ENCODE measurements at places on chromosomes 11 and 22.

GRCh38 chr11:10503221-10503620, 37.8 kb downstream of the RNF141 start:
- DNase-seq: no peak

DNA sequence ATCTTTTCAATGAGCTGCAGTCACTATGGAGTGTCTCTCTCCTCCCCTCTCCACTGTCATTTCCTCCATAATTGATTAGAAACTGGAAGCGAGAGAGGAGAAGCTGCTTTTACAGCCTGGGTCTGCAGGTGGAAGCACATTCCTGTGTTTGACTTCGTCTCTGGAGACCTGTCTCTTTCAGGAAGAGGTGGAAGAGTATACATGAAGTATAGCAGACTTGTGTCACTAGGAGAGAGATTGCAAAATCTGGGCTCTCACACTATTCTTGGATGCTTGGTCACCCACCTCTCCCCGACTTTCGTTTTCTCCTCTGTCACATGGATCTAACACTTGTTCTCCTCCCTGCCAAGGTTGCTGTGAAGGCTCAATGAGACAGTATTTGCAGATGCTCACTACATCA, 323.3 kb downstream of the NTM start:
- DNase-seq: peak; percentile 36

GRCh38 chr11:27485930-27486773, 13.6 kb upstream of the LGR4 start:
- DNase-seq: peak; percentile 47

- no peak for DNase-seq
Measured at GRCh38 chr11:75406338-75406777, 7.0 kb downstream of the RPS3 start.

DNA sequence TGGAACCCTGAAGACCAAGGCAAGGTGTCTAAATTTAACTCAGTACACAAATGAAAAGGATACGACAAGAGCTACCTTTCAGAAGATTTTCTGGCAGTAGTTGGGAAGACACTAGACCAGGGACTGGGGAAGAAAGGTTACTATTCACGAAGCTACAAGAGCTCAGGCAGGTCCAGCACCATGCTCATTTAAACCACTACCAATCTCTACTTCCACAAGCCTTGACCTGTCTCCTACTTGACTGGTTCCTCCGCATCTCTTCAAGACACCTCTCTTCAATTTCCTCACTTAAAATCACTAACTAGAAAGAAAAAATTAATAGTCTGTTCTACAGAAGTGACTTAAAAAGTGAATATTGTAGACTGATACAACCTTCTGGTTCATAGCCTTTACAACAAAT, 22.9 kb downstream of the TCF20 start:
- no peak for DNase-seq
